ENCODE measurements at places on chromosomes 3 and 15.

DNA sequence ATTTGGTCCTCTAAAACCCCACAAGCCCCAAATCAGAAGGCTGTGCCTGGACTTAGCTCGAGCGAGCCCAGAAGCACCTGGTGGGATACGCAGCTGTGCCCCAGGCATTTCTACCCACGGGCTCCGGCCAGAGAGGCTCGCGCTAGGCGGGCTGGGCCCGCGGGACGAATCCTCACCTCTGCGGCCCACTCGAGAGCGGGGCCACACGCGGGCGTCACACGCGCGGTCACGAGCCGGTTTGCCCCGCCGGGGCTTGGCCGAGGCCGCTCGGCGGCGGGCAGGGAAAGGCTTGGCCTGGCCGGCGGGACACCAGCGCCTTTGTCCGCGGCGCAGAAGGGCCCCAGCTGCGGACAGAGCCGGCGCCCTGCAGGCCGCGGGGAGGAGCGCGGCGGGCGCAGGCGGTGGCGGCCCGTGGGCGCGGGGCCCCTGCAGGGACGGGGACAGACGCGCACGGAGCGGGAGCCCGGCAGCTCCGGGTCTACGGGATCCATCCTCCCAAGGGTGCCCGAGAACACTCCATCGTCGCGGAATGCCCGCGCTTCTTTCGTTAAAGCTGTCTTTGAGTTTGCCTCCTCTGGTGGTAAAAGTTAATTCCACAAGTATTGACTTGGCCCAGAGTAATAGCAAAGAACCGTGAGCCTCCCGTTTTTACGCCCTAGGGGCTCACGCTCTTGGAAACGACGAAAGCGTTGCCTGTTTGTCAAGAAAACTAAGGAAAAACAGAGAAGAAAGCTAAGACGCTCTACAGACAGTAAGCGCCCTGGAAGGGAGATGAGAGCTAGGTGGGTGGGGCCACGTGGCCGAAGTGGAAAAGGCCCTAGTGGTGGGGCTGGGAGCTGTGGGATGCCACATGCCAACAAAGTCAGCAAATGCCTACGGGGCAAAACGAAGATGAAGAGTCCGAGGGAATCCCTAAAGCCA, 26.4 kb downstream of the TYRO3 start:
- no peak for DNase-seq

DNA sequence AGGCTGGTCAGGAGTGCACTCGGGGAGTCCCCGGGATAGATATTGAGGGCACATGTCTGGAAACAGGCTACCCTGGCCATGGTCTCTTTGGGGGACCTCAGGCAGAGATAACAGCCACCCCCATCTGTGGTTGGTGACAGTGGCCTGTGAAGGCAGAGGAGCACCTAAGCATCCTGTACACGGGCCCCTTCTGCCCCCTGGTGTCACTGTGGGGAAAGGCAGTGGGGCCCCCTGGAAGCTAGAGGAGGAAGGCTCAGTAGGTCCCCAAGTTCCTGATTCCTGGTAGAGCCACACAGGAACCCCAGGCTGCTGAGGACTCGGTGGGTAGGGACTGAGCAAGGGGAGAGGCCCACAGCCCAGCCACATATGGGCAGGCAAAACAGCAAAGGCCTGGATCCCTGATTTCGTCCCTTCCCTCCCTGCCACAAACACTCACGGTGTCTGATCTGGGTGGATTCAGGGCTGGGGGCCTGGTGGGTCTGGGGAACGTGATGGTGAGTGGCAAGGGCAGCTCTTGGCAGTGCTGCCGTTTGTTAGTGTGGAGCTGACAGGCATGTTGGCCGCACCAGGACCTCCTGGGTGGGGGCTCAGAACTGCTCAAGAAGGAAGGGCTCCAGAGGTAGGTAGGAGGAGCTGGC, 14.1 kb upstream of the CXCR6 start:
- DNase-seq, result peak; percentile 4

DNA sequence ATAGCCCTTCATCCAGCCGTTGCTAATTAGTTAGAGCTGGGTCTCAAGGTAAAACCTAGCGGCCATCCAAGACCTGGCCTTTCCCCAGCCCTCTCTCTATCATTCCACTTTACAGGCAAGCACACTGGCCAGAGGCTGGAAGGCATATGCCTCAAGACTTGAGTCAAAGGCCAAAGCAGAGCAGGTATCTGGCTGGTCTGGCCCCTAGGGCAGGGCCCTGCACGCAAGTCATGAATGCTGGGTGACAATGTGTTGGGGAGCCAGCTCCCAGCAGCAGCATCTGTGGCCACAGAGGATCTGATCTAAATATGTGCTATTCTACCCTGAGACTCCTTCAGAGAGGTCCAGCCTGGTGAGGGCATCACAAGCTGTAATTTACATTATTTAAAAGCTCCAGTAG, 113.6 kb downstream of the LRTM1 start:
- no peak for DNase-seq

DNA sequence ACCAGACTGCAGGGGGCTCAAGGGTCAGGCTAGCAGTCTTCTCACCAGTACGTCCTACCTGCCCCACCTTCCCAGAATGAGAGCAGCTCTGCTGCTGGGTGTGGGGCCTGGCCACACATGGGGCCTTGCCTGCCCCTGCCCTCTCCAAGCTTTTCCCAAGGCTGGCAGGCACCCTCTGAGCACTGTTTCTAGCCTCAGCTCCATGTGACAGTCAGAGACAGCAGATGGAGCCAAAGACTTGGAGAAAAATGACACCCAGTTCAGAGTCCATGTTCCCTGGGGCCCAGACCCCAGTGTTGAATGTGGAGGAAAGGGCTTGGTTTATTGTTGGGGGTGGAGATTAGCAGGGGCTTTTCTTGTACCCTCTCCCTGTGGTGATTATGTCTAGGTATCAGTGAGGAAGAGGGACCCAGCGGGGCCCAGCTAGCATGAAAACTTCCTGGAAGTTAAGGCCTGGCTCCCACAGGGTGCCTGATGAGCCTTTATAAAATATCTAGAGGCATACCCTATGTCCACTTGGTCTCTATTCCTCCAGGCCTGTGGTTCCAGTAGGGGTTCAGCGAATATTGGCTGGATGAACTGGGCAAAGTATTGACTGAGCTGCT, 153.8 kb downstream of the EEFSEC start:
- DNase-seq, result no peak

- DNase-seq, result no peak
These were observed 87.0 kb upstream of the ST8SIA2 start for GRCh38 chr15:92306663-92307062.

DNA sequence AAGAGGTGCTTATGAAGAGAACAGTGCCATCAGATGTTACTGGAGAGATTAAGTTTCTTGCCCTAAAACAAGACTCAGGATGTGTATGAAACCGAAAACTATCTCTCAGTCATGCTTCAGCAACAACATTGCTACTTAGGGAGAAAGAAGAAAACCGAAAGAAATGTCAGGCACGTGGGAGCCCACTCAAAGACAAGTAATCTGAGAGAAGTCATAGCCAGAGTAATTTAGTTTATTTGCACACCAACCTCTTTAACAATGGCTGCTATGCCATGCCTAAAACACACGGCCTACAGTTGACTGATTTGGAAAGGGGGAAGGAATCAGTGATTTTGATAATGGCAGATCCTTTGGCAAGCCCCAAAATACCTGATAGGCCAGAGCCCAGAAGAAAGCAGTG, 162.9 kb downstream of the TIGIT start:
- DNase-seq, result no peak

GRCh38 chr3:184459355-184459754, 79.5 kb downstream of the CHRD start:
- DNase-seq, result peak; percentile 47

DNA sequence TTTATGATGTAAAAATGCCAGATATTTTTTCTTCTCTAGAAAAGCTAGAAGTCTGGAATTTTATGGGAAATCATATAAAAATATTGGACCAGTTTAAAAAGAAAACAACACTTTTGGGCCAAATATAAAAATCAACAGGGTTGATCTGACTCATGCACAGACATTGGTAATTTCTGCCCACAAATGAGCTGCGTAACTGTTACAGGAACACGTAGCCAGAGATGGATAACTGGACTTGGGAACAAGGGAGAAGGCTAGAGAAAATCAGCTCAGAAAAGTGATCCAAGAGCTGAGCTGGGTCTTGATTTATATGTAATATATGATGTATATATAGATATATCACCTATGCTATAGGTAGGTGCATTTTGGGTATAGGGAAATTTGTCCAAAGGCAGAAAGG, 36.8 kb upstream of the NAALADL2 start:
- DNase-seq, result no peak

- no peak for DNase-seq
These were observed 24.7 kb downstream of the PCOLCE2 start for GRCh38 chr3:142863930-142864920.

- no peak for DNase-seq
These were observed 210.3 kb upstream of the SGO1 start for GRCh38 chr3:20396335-20396734.

DNA sequence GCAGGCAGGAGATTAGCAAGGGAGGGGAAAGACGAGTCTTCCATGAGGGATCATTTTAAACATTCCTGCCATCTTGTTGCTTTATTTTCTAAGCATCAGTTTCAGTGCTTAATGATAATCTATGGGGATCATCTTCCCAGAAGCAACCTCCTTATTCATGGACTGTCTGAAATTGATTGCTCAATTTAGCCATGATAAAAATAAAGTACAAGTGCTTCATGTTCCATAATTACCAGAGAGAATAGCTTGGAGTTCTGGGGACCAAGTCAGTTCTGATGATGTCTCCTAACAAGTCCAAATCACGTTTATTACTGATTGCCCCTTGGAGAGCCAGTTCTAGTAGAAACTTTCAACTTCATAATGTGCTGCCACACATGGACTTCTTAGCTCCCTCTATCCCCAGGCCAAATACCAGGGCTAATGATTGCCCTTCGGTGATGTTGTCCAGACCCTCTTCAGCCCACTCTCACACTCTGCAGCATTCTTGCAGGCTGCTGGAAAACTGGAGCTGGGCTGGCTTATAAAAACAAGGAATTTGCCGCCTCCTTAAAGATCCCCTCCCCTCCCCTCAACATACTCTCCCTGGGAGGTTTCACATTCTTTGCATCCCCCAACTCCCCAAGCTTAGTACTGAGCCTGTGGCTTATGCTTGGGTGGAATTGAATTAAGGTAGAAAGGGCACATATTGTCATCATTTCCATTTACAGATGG, 222.1 kb upstream of the ADAMTS9 start:
- no peak for DNase-seq

GRCh38 chr3:42764561-42765295, 8.3 kb downstream of the CCDC13 start:
- DNase-seq, result no peak

DNA sequence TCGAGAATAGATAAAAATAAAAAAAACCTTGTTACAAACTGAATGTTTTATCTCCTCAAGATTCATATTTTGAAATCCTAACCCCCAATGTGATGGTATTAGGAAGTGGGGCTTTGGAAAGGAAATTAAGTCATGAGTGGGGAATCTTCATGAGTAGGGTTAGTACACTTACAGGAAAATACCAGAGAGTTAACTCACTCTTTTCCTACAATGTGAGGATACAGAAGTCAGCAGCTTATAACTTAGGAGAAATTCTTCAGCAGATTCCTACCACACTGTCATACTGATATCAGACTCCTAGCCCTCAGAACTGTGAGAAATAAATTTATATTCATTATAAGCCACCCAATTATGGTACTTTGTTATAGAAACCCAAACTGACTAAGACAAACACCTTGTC, 453.1 kb downstream of the GBE1 start:
- DNase-seq, result peak; percentile 44

GRCh38 chr3:194661946-194662345, 10.0 kb downstream of the LSG1 start:
- no peak for DNase-seq

- DNase-seq, result no peak
These were observed 194.2 kb downstream of the PLCL2 start for GRCh38 chr3:17078926-17079465.

- DNase-seq, result no peak
These were observed 76.0 kb downstream of the ETFA start for GRCh38 chr15:76235186-76235826.

GRCh38 chr15:100433304-100433703, 91.5 kb upstream of the ADAMTS17 start:
- no peak for DNase-seq

DNA sequence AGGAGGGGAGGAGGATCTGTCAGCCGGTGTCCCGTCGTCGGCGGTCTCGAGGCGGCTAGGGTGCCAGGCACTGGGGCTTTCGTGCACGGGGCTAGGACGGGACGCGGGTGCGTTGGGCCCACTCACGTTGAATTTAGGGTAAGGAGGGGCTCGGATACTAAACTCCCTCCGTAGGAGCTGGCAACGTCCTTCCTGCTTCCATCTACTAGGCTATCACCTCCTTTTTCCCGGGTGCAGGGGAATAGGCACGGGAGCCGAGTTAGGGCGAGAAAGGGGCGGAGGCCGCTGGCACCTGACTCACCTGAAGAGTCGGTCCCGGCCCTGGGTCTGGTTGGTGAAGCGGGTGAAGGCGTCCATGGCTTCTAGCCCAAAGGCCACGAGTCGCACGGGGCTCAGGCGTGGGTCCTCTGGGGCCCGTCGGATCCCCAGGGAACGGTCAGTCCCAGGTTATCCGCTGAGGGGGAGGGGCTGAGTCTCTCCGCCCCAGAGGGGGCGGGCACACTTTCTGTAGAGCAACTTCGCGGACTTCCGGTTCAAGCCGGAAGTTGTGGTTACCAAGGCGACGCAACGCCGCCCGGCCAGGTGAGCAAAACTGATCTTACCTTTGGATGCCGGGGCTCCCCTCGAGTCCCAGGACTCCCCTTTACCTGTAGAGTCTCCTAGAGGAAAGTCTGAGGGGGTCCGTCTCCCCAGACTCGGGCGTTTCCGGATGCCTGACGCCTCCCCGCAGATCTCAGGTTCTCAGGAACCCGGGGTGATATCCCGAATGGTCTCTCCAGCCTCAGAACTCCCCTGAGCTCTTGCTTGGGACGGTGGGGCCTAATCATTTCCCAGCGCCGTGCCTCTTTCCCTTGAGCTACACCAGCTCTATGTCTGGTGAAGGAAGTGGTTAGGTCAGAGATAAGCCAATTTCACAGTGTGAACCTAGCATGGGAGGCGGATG, at the start of the genes PEX11A and WDR93:
Gene PEX11A (minus strand): TSS at position 479 of the 943 bp plus-strand sequence. CDS start 122 bp downstream, at position 357.
Gene WDR93 (plus strand): TSS at position 536 of the 943 bp plus-strand sequence. CDS start 10,936 bp downstream, outside the sequence.
- no peak for DNase-seq

DNA sequence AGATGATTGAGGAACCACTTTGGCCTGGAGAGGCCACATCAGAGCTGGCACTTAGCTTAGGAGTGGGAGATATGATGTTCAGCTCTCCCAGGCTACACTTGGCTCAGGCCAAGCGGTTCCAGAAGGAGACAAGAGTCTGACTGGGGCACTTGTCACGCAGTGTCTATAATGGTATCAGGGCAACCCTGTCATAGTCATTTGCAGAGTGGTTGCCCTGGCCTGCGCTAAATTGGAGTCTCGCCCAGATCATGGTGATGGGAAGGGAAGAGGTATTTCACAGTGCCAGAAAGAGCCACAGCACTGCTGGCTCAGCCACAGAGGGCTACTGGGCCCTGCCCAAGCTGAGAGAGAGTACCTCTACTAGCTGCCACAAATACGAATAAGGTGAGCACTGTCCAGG, 186.9 kb upstream of the CRBN start:
- no peak for DNase-seq

- no peak for DNase-seq
These were observed 735 bp downstream of the STIMATE start for GRCh38 chr3:52896613-52897012.

GRCh38 chr3:31724116-31724515, 191.4 kb downstream of the STT3B start:
- no peak for DNase-seq
